Lung microvascular endothelial cell (primary cell): ENCODE measurements at places on chromosomes 2 and 18. TPM values are rescaled to one million over a fixed set of nuclear protein-coding genes. Genes with fewer than 3 reads are reported as not detected.

Gene REL
- total RNA-seq = 6.3 and 22.8 TPM in 2 replicates

DNA sequence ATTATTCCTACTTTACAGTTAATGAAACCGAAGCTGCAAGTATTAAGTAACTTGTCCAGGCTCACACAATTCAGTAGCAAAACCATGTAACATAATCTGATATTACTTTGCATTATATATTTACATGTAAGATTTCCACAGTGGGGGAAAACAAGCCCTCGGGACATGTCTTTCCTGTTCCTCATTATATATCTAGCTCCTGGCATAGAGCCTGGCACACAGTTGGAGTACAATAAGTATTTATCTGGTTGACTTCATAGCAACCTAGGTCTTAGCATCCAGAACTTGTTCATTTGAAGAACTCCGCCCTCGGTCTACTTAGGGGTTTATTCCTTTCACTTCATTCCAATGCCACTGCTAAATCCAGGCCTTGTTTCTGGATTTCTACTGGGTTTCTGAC lies 1.6 kb upstream of the RBM45 start:
- DNase-seq = no peak

GRCh38 chr2:44997963-44998362 lies 11.3 kb downstream of the SIX2 start:
- no peak for DNase-seq

Gene CPLX4
- total RNA-seq = not detected in 2 replicates

GRCh38 chr2:70517804-70518203 lies 35.8 kb downstream of the TGFA start:
- DNase-seq = no peak

Gene STARD6
- total RNA-seq = 0.20 TPM in 1 of 2 replicates, not detected in the other
